Occipital lobe (tissue), 3 donors: ENCODE measurements at places on chromosomes 2 and 18. TPM values are rescaled to one million over a fixed set of nuclear protein-coding genes. Genes with fewer than 3 reads are reported as not detected.

The TBC1D8 gene
- total RNA-seq, result 11.7 TPM

The RBKS gene
- 1.2 TPM for total RNA-seq

The B3GNT7 gene
- 1.2 TPM for total RNA-seq

The INHA gene
- total RNA-seq, result not detected

The CHRND gene
- not detected for total RNA-seq

The SERPINB4 gene
- total RNA-seq, result not detected

The ONECUT2 gene
- 0.78 TPM for total RNA-seq

DNA sequence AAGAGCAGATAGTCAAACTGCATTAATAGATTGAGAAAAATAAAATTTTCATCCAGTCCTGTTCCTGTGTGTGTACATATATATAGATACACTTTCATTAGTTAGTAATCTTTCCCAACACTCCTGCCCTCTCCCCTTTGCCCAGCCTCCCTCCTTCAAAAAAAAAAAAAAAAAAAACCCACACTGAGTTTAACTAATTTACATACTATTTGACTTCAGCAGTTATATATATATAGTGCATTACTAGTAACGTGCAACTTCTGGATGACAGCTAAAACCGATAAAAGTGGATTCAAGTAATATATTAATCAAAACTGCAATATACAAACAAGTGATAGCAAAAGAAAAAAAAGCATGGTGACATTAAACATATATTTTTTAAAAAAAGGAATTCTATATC is 1.4 kb downstream of the FIGN start:
- no peak for DNase-seq

- DNase-seq, result no peak
These were observed 27.4 kb upstream of the CHAC2 start for GRCh38 chr2:53740170-53740569.

DNA sequence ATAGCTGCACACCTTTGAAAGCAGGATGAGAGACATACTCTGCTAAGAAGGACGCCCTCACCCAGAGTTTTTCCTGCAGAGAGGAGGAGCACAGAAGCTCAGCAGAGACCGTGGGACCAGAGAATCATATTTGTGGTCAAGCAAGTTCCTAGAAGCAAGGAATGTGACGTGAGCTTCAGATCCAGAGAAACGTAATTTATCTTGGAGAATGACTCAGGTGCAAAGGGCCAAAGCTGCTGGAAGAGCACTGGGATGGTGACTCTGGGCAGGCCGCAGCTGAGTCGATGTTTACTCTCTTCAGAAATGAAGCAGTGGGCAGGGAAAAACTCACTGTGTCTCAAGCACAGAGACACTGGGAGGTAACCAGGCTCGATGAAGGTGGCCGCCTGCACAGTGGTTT is 50.1 kb upstream of the IGFBP2 start:
- no peak for DNase-seq

DNA sequence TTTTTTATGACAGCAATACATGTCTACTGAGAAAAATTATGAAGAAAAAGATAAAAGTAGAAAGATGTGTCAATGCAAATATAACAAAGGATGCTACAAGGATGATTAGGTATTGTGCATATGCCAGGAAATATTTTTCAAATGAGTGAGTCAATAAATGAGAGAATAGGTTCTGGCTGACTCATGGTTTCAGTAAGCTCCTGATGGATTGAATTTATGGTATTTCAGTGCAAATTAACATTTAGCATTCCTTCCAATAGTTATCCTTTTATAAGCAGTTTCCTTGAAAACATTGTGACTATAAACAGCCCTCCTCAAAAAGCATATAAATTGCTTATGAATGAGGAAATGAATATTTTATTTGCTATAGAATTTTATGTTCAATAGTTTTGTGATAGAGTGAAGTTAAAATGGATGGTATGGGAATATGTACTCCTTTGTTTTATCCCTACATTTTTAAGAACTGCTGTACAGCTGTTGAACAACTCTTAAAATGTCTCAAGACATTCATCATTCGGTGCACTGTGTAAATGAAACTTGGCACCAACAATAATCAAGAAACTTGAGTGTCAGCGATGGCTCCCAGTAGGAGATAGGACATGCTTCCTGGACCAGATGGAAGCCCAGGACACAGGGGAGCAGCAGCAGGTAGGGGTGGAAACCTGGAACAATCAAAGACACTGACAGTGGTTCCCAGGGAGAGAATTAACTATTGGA is 144.7 kb downstream of the PMAIP1 start:
- no peak for DNase-seq

DNA sequence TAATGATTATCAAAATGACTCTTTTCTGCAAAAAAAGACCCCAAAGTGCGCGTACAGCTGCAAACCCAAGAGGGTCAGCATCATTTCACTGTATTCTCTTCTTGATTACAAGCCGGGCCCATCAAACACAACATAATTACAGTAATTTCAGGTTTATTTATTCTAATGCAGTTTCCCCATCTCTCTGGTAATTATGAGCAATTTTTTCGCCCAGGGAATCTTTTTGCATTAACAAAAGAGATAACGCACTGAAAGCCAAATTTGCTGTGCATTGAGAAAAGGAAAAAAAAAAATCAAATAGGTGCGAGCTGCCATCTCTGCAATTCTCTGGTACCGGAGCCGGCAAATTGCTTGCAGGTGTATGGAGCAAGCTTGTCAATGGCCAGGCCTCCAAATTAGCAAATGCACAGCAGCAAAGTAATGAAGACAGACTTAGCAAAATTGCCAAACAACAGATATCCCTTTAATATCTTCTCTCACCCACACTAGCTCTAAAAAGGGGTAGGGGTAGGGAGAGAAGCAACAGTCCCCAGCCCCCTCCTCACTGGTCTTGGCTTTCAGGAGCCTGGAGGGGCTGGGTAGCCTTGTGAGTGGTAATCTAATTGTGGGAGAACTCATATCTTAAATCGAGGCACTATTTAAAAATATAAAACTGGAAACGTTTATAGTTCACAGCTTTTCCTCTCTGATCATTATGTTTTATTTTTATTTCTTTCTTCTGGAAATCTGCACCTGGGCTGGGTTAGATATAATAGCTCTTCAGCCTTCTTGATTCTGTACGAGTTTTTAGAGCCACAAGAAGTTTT is 6.7 kb downstream of the DLX1 start:
- no peak for DNase-seq

GRCh38 chr2:236700703-236701102 is 131.1 kb downstream of the ACKR3 start:
- DNase-seq, result no peak

- DNase-seq, result no peak
These were observed 3.5 kb downstream of the ESPNL start for GRCh38 chr2:238103465-238104225.

DNA sequence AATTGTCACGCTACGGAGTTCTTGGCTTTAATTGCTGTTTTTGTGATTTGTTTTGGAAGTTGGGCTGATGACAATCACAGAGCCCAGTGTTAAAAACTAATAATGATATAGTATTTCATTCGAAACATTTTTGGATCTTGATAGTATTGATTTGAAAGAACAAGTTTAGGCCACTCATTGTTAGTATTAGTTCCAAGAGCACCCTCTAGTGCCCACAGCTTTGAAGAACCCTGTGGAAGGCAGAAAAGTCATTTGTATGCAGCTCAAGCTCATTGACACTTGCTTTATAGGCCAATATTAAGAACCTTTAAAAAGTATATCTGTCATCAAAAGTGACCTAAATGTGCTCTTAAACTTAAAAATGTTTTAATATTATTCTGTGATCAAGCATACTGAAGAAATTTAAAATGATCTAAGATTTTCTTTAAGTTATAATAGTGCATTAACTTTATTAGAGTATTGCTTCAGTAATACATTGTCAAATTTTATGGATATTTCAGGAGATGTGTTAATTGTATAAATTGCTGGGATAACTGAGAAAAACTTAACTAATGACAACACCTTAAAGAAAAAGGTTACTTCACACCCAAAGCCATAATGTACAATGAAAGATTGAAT is 191.0 kb downstream of the GRB14 start:
- no peak for DNase-seq

- no peak for DNase-seq
These were observed 23.4 kb upstream of the TNS1 start for GRCh38 chr2:218026244-218026643.

DNA sequence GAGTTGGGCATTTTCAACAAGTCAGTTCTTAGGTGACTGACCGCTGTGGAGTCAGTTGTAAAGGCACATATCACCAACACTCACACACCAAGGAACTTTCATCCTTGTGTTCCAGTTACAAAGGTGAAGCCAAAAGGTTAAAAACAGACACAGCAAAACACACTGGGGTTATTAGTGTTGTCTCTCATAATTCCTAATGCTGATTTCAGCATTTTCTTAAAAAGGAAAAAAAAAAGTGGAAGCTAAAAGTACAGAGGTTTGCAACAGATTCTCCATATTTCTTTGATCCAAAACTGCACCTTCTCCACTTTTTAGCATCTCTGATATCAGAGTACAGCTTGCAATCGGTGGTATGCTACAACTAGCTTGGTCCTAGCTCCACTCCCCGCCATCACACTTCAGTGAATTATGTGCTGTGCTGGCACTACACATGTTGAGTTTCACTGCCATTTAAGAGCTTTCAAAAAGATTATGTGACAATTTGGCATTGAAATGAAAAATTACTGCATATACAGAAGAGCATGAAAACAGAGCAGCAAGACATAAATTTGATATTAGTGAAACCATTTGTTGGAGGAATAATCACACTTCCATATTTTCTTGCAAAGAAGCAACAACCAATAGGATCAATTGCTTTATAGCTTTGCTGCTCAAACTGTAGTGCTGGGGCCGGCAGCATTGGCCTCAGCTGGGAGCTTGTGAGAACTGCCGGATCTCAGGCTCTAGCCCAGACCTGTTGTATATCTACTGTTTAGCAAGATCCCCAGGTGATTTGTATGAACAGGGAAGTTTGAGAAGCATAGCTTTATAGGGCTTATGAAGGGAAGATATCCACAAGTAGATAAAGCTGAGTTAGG is 62.3 kb upstream of the DAPL1 start:
- no peak for DNase-seq
